Tibial nerve (tissue), 4 donors: ENCODE measurements at places on chromosomes 11 and 22. TPM values are rescaled to one million over a fixed set of nuclear protein-coding genes. Genes with fewer than 3 reads are reported as not detected.

DNA sequence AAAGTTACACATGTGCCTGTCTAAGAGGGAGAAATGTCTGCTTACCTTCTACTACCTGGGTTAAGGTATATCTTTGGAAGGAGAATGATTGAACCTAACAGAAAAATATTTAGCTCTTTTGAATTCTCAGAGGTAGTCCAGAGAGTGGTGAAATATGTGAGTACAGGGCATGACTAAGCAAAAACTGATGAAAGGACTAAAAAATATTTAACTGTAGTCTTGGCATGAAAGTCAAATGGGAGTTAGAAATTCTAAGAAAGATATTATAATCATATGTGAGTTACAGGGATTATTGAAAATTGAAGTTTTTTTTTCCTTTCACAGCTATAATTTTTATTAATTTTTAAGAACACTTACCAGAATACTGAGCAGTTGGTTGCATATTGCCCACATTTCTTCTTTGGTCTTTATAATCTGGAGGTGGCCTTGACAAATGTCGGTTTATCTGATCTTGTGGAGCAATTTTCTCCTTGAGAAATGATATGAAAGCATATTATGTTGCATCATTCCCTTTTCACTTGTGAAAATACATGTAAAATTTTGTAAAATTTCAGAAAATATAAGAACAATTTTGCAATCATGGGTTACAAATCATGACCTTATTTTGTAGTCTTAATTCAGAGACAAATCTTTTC lies 61.4 kb upstream of the MTMR2 start:
- no peak for DNase-seq

GRCh38 chr11:133906746-133907145 lies 50.0 kb downstream of the IGSF9B start:
- DNase-seq = no peak

MS4A15 gene
- not detected for total RNA-seq

DNA sequence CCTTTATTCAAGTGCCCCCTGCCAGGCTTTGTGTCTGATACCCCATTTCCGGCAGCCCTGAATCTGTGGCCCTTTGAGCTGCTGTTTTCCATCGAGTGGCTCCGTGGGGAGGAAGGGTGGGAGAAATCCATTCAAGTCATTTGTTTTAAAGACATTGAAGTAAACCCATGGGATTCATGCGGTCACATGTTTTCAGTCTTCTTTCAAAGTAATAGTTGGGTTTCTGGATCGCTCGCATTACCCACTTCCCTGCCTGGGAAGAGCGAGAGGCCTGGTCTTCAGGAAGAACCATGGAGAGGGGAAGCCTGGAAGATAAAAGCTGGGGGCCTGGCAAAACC lies 14.4 kb downstream of the DAGLA start:
- DNase-seq = no peak

GRCh38 chr22:18055619-18056160 lies 22.1 kb upstream of the PEX26 start:
- DNase-seq = no peak

DNA sequence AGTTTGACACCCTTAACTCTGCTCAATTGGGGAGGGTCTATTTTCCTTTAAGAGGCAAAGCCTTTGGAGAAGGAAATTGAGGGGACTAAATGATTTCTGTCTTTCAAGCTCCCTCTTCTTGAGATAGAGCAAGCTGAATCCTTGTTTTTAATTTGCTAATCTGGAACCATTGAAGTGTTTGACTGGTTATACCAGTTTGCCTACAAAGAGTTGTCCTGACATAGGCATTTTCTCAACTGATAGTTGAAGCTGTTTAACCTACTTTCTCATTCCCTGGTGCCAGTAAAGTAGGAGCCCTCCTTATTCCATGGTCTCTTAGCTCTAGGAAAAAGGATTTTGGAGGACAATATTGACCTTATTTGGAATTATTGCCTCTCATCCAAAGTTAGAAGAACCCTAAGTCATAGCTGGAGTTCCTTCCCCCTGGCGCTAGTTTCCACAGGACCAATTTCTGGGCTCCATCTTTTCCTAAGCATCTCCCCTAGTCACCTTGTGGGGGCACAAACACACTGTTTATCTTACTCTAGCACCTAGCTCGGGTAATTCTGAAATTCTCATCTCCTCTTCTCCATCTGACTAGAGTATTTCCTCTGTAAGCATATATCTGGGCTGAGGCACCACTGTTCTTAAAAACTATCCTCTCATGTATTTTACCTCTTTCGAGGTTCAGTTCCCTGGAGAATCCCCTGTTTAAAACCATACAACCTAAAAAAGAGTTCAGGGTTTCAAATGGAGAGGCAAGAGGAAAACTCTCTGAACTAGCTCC lies 7.4 kb downstream of the ZDHHC5 start:
- no peak for DNase-seq

P4HA3 gene
- 1.4 TPM for total RNA-seq

- no peak for DNase-seq
Measured at GRCh38 chr11:41458641-41459040, 811 bp downstream of the LRRC4C start.

DNA sequence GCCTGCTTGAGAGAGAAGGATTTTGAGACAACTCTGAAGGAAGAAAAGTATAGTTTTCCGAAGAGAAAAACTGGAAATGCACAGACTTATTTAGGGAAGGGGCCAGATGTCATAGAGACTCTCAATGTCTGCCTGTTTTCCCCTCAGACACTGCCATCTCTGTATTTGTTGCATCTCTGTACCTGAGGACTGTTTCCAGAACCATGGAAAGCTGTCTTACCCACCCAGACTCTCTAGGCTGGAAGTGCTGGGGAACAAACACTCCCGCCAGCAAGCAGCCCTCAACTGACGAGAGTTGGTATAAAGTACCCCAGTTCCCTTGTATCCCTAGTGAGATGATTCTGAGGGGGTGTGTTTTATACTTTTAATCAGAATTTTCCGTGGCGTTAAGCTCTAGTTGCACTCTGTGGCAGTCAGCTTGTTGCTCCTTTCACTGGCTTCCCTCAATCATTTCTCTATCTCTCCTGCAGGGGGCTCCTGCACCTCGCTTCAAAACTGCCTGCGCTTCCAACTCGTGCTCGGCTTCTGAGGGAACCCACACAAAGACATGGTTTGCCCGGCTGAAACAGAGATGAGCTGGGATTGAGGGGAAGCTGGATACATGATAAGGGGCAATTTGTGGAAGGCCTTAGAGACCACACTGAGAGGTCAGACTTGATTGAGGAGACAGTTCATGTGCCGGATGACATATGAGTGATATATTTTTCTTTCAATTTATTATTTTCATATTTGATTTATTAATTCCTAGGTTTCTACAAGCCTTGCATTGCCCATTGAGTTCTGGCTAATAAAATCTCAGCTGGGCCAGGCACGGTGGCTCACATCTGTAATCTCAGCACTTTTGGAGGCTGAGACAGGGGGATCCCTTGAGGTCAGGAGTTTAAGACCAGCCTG lies 36.9 kb upstream of the CLPB start:
- DNase-seq = peak; percentile 30
